Activated CD4-positive, alpha-beta T cell treated with anti-CD3 and anti-CD28 coated beads for 24 hours (primary cell): ENCODE measurements at places on chromosomes 6 and 20.

DNA sequence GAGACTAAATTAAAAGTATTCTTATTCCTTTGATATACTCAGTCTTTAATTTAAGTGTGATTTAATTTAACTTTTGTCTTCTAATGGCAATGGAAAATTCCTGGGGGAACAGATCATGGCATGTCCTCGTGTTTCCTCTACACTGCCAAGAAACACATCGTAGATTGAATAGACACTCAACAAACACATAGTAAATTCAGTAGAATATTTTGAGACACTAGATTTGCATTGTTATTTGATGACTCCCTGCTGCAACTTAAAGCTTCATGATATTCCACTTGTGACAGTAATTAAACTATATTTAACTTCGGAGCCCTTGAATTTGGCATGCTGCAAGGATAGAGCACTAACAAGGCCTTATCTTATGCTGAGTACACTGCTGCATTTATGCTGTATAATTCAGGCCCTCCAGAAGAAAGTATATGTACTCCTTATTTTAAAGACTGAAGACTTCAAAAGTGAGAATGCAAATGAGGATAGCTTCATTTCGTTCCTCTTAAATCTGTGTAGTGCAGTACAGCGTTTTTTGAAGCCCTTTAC lies 84.3 kb downstream of the GRM1 start:
- no peak for DNase-seq

- DNase-seq = no peak
These were observed 89.8 kb downstream of the EYA2 start for GRCh38 chr20:46984405-46984804.

DNA sequence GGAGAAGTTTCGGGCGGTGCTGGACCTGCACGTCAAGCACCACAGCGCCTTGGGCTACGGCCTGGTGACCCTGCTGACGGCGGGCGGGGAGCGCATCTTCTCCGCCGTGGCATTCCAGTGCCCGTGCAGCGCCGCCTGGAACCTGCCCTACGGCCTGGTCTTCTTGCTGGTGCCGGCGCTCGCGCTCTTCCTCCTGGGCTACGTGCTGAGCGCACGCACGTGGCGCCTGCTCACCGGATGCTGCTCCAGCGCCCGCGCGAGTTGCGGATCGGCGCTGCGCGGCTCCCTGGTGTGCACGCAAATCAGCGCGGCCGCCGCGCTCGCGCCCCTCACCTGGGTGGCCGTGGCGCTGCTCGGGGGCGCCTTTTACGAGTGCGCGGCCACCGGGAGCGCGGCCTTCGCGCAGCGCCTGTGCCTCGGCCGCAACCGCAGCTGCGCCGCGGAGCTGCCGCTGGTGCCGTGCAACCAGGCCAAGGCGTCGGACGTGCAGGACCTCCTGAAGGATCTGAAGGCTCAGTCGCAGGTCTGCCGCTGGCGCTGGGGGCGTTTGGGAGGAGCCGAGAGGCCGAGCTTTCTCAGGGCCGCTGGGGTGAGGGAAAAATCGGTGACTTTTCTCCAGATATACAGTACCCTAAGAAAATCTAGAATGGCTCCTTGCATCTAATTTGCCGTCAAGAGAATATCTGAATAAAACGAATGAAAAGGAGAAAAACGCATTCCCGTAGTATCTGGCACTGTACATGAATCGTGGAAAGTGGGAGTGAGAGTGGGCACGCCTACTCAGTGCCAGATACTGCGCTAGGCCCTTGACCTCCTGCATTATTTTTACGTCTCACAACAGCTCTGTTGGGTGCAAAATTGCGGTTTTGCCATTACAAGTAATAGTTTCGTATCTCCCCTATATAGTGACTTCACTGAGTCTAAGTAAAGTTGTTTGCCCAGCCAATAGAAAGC lies 1.0 kb downstream of the CALHM6 start:
- DNase-seq = peak; percentile 15

DNA sequence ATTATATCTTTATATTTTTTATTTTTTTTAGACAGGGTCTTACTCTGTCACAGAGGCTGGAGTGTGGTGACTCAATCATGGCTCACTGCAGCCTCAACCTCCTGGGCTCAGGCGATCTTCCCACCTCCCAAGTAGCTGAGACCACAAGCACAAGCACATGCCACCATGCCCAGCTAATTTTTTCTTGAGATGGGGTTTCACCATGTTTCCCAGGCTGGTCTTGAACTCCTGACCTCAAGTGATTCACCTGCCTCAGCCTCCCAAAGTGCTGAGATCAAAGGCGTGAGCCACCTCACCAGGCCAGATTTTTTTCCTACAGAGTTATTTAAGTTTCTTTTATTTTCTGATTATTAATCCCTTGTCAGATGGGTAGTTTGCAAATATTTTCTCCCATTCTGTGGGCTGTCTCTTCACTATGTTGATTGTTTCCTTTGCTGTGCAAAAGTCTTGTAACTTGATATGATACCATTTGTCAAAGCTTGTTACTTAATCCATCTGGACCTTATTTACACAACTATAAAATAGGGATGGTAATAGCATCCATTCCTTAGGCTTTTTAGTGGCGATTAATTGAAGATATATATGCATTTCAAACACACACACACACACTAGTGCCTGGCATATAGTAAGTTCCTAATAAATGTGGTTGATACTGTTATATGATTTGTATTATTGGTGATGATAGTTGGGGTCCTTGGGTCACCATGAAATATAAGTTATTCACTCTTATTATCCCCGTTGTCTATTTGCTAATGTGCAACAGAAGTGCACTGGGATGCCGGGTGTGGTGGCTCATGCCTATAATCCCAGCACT lies 187.1 kb downstream of the BCAS1 start:
- peak; percentile 14 for DNase-seq

GRCh38 chr6:159982731-159983506 lies 14.0 kb downstream of the IGF2R start:
- no peak for DNase-seq

DNA sequence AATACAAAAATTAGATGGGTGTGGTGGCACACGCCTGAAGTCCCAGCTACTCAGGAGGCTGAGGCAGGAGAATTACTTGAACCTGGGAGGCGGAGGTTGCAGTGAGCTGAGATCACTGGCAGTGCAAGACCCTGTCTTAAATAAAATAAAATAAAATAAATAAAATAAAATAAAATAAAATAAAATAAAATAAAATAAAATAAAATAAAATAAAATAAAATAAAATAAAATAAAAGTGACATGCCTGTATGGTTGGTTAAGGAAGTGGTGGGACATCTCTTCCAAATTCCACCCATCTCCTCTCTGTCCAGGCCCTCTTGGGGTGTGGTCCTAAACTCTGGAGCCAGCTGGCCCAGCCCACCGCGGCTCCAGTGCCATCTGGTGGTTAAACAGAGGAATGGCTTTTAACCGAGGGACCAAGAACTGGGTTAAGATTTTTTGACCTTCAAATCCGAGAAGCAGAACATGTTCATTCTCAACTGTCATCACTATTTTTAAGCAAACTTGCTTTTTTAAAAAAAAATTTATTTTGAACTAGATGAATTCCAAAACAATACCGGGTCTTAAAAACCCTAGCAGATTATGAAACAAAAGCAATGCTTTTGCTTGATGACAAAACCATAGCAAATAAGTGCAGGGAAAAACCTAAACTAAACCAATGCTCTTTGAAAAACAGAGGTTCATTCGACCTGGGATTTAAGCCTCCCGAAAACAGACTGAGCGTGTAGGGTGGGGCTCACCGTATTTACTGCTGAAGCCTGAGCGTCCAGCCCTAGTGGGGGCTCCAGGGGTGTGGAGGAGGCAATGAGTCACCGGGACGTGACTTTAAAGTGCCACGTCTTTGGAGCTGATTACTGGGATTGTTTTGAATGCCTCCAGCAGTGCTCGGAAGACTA lies 68.8 kb downstream of the CDC5L start:
- DNase-seq = peak; percentile 25

- DNase-seq = peak; percentile 62
These were observed 48.9 kb downstream of the ANKRD60 start for GRCh38 chr20:58179432-58180099.

- no peak for DNase-seq
These were observed 348.7 kb upstream of the MANEA start for GRCh38 chr6:95228636-95229035.

DNA sequence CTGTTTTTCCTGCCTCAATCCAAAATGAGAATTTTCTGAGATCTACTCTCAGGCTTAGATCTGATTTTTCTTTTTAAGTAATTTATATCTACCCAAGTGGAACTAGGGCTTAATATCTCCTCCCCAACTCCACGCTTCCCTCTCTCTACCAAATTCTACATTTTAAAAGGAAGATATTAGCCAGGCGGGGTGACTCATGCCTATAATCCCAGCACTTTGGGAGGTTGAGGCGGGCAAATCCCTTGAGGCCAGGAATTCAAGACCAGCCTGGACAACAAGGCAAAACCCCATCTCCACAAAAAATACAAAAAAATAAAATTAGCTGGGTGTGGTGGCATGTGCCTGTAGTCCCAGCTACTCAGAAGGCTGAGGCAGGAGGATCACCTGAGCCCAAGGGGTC lies 61.0 kb downstream of the MTFR2 start:
- DNase-seq = no peak

- DNase-seq = no peak
These were observed 357.9 kb upstream of the TSHZ2 start for GRCh38 chr20:52614051-52614863.

GRCh38 chr6:131980791-131981623 lies 29.8 kb upstream of the CCN2 start:
- DNase-seq = no peak

DNA sequence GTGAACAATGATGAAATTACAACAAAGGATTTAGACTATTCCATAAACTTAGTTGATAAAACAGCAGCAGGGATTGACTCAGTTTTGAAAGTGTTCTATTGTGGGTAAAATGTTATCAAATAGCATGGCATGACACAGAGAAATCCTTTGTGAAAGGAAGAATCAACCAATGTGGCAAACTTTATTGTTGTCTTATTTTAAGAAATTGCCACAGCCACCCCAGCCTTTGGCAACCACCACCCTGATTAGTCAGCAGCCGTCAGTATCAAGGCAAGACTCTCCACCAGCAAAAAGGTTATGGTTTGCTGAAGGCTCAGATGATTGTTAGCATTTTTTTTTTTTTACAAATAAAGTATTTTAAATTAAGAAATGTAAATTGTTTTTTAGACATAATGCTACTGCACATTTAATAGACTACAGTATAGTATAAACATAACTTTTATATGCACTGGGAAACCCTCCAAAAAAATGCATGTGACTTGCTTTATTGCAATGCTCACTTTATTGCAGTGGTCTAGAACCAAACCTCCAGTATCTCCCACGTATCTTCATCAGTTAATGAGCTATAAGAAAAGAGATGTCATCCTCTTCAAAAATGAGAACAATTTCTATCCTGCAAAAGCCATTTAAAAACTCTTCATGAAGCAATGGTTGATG lies 162.7 kb downstream of the SOBP start:
- no peak for DNase-seq

DNA sequence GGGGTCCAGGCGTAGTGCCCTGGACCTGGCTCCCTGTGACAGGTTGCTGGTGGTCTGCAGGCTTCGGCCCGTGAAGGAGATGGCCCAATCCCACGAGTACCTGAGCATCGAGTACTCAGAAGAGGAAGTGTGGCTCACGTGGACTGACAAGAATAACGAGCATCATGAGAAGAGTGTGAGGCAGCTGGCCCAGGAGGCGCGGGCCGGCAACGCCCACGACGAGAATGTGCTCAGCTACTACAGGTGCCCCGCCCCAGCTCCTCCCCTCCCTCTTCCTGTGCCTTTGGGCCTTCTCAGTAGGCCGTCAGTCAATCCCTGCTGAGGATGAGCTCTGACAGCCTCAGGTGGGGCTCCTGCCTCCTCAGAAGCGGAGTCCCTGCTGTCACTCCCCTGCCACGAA lies 42.6 kb downstream of the UQCC2 start:
- DNase-seq = peak; percentile 16

- DNase-seq = no peak
These were observed 52.4 kb upstream of the PDE10A start for GRCh38 chr6:165715428-165715827.

DNA sequence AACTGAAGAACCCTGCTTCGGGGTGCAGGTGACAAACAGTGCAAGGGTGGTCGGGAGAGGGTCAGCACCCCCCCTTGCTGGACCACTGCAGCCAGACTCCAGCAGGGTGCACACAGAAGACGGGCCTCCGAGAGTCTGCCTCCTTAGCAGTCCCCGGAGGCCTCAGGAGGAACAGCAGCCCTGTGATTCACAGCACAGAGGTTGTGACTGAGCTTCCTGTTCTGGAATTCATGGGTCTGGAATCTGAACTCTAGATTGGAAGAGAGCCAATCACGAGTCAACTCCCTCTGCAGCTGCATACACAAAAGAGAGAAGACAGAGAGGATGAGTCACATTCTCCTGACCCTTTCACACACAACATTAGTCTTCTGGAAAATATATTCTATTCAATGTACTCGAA lies 249.0 kb upstream of the OPRM1 start:
- no peak for DNase-seq

DNA sequence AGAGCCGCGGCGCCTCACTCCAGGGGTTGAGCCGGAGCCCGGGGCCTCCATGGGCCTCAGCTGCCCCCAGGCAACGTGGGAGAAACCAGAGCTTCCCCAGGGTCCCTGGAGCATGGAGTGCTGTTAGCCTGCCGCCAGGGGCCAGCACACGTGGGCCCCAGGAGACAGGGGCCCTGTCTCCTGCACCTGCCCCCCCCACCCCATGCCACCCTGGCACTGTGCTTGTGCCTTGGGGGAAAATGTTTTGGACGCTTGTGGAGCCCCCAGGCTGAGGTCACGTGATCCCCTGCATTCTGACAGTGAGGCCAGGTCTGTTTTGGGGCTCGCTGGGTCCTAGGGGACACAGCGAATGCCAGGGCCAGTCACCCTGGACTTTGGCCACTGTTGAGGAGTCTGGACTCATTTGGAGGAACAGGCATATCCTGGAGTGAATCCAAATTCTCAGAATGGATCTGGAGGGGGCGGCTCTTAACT lies 30.2 kb upstream of the MPC1 start:
- no peak for DNase-seq

GRCh38 chr6:85580878-85581267 lies 12.8 kb downstream of the SNX14 start:
- no peak for DNase-seq

- no peak for DNase-seq
These were observed 184.7 kb downstream of the CDKAL1 start for GRCh38 chr6:20718705-20719653.

GRCh38 chr20:44218446-44218845 lies 7.9 kb upstream of the OSER1 start:
- DNase-seq = no peak

DNA sequence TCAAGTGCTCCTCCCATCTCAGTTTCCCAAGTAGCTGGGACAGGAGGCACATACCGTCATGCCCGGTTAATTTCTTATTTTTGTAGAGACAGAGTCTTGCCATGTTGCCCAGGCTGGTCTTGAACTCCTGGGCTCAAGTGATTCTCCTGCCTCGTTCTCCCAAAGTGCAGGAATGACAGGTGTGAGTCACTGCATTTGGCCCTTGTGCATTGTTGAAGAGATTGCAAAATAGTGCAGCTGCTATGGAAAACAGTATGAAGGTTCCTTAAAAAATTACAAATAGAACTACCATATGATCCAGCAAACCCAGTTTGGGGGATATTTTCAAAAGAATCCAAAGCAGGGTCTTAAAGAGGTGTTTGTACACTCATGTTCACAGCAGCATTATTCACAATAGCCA lies 69.1 kb downstream of the GJA10 start:
- no peak for DNase-seq

GRCh38 chr20:37990571-37991151 lies 42.6 kb downstream of the TTI1 start:
- peak; percentile 19 for DNase-seq

- DNase-seq = no peak
These were observed 6.3 kb upstream of the LYRM2 start for GRCh38 chr6:89644864-89645263.

GRCh38 chr6:157769776-157770426 lies 53.1 kb upstream of the SNX9 start:
- no peak for DNase-seq

GRCh38 chr20:48359692-48360341 lies 468.0 kb downstream of the PREX1 start:
- no peak for DNase-seq
